Naive B cell (primary cell): ENCODE measurements at places on chromosomes 3 and 15. TPM values are rescaled to one million over a fixed set of nuclear protein-coding genes. Genes with fewer than 3 reads are reported as not detected.

Gene ISL2
- not detected for polyA plus RNA-seq

Gene KLF15
- polyA plus RNA-seq, result 0.24 TPM

Gene ASB14
- polyA plus RNA-seq, result 2.0 TPM

Gene CRYGS
- polyA plus RNA-seq, result not detected

Gene CYP8B1
- polyA plus RNA-seq, result not detected

Gene ZCWPW2
- not detected for polyA plus RNA-seq

Gene TGM4
- polyA plus RNA-seq, result not detected

Gene HGD
- polyA plus RNA-seq, result not detected
